ENCODE measurements at places on chromosomes 13 and 19.

DNA sequence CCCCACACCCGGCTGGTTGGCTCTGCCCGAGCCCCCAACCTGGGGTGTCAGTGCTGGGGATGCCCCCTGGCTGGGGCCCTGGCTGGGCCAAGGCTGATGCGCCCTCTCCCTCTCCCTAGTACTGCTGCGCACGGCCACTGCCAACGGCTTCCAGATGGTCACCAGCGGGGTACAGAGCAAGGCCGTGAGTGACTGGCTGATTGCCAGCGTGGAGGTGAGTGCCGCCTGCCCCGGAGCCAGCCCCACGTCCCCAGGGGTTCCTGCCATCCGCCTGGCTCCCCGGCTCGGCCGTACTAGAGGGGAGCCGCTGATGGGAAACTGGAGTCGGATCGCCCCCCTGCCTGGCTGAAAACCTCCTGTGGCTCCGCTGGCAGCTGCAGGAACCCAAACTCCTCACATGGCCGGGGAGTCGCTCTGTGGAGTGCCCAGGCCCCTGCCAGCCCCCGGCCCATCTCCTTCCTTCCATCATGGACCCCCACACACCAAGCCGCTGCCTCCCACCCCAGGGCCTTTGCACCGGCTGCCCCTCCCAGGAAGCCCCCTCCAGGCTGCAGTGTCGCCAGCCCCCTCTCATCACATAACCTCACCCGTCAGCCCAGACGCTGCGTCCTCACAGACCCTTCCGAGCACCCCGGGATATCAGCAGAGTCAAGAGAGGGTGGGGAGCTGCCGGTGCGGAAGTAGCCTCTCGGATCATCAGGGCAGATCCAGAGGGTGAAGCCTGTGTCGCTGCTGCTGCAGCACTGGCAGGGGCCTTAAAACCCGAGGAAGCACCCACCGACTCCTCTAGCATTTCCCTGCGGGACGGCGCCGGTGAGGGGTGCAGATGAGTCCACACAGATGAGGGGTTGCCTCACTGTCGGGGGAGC, 10.6 kb downstream of the NCLN start:
- DNase-seq = peak; percentile 92

GRCh38 chr13:35882722-35883497, 248.3 kb downstream of the DCLK1 start:
- DNase-seq = no peak

- no peak for DNase-seq
These were observed 3.3 kb downstream of the CSNK1G2 start for GRCh38 chr19:1944088-1944915.

DNA sequence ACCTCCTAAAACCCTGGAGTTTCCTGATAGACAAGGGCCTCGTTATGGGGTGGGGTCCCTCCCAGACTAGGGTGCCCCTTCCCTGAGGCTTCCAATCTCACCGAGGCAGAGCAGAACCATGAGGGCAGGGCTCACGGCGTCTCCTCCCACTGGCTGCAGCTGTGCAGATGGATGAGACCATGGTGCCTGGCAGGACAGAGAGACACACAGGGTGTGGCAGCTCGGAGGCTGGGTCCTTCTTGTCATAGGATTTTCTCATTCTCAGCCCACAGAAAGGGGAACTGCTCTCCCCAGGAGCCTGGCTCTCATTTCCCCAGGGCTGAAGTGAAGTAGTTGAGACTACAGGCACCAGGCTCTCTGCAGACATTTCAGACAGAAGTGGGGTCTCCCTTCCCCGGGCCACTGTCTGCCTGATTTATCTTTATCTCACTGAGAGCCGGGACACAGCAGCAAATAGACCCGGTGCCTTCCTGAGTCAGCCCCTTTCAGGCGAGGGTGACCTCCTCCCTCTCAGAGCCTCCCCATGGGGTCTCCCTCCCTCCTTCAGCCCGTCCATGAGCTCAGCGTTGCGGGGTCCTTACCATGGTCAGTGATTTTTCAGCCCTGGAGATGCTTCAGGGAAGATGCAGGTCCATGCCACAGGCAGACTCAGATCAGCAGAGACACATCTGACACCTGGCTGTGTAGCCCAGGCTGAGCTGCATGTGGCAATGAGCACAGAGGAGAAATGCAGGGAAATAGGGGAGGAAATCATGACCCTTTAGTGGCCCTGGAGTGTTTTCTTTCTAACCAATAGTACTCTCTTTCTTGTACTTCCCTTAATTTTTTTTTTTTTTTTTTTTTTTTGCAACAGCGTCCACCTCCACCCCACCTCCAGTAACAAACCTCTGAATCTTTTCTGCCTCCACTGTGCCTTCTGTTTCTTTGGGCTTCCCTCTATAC, at the start of gene LILRA5:
Gene LILRA5, minus strand, starts transcription at position 731 of the 942 bp plus-strand sequence. Its CDS starts 147 bp downstream, at position 584.
- no peak for DNase-seq

DNA sequence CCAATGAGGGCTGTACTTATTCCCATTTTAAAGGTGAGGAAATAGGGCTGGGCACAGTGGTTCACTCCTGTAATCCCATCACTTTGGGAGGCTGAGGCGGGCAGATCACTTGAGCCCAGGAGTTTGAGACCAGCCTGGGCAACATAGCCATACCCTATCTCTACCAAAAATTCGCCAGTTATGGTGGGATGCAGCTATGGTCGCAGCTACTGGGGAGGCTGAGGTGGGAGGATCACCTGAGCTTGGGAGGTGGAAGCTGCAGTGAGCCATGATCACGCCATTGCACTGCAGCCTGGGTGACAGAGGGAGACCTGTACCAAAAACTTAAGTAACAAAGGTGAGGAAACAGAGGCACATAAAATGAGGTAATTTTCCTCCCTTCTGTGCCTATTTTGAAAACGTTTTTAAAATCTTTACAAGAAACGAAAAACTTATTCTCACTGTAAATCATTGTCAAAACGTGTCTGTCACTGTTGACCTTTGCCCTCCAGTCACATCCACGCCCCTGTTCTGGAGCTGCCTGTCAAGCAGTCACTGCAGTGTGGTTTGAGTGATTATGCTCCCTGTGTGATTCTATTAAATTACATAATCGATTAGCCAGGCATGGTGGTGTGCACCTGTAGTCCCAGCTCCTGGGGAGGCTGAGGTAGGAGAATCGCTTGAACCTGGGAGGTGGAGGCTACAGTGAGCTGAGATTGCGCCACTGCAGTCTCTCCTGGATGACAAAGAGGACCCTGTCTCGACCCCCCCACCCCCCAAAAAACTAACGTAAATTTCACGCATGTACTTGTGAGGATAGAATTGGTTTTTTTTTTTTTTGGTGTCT, 12.5 kb downstream of the NOP53 start:
- DNase-seq = no peak

DNA sequence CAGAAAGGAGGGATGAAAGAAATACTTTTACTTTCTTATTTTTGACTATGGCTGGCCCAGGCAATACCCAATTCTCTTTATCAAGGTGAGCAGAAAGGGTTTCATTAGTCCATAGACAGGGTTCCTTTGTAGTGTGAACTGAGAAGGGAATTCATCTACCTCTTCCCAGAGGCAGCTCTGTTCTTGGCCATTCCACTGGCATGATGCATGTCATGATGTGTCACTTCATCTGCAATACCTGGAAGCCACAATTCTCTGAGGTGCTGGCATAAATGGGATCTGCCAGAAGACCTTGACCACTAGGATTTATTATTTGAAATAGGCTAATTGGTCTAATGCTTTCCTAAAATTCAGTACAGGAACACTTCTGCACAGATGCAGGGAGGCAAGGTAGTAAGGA, 542.8 kb downstream of the RFC3 start:
- DNase-seq = no peak

DNA sequence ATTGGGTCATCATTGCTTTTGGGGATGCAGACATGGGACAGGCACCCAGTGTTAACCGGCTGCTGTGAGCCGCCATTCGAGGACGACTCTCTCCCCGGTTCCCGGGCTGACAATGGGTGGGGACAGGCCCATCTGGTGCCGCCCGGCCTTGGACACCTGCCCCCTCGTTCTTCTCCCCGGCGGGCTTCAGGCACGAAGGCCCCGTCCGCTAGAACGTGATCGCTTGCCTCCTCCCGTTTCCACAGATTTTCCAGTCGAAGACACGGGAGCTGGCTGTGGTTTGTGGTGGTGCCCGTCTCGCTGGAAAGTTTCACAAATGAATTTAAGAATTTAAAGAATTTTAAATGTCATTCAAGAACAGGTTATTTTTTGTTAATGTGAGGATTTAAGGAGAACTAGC, 2.0 kb downstream of the PALM start:
- peak; percentile 41 for DNase-seq

DNA sequence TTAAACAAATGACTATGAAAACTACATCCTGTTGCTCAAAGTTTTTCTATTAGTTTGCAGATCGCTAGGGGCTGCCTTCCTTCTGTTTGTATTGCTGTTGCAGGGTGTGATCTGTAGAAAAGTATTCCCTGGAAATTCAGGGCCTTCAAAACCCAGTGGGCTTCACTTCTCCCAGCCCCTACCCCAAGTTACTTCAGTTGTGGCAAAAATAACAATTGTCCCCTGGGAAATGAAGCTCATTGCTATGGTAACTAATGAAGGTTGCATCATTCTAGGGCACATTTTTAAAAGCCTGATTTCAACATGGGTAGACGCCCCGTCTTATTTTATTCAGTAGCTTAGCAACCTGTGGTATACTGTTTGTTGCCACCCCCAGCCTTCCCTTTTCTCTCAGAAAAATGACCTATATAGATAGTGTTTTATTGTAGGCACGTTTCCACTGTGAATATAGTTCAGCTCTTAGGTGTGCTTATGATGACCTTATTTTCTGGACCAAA, 60.9 kb downstream of the WDFY2 start:
- peak; percentile 18 for DNase-seq

- no peak for DNase-seq
These were observed 73.8 kb downstream of the GADD45B start for GRCh38 chr19:2549701-2550191.

DNA sequence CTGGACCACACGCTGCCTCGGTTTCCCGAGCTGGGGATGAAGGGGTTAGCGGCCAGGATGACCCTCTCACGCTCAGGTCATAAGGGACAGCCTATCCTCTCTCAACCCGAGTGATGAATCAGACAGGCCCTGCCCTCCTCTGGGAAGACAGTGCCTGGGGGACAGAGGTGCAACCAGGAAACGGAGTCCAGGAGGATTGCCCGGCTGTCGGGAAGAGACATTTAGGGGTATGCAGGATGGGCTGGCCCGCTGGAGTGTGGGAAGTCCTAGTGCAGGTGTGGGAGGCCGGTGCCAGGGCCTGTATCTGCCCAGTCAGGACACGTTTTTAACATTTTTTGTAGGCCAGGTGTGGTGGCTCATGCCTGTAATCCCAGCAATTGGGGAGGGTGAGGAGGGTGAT, 8.3 kb downstream of the LSM7 start:
- DNase-seq = no peak

- no peak for DNase-seq
These were observed 446.0 kb downstream of the PCDH20 start for GRCh38 chr13:60969656-60970055.

GRCh38 chr19:5993648-5994358, 15.9 kb upstream of the RANBP3 start:
- DNase-seq = no peak

GRCh38 chr19:16112778-16113177, 1.1 kb downstream of the RAB8A start:
- no peak for DNase-seq

DNA sequence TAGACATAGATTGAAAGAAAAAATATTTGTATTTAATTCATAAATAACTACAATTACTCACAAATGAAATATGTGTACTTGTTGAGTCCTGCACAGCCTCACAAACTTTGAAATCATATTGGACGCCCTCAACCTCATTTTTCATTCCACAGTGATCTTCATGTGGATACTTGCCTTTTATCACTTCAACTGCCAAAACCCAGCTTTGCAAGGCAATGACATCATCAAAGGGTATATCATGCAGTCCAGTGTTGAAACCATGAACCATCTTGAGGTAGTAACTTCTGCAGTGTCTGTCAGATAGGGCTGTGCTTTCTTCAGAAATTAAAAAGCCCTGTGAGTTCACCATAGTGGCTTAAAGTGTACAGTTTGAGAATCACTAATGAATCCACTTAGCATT, 82.2 kb downstream of the HS6ST3 start:
- DNase-seq = no peak

DNA sequence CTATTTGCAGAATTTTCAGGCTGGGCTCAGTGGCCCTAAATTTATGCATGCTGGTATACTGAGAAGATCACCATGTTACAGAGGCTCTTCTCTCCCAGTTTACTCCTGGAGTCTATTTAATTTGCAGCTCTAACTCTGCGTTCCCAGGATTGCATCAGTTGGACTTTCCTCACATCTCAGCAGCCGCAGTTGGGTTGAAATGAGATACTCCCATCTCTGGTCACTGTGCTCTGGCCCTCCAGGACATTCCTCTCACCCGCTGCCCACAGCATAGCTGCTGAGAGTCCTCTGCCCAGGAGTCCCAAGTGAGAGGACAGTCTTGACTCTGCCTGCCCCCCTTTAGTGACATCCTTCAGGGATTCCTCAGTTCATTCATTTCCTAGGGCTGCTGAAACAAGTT, 150.9 kb downstream of the LACC1 start:
- no peak for DNase-seq

- DNase-seq = no peak
These were observed 36.1 kb upstream of the KLF2 start for GRCh38 chr19:16288544-16288943.

- peak; percentile 34 for DNase-seq
These were observed 468 bp downstream of the STX10 start for GRCh38 chr19:13149628-13150186.

- DNase-seq = no peak
These were observed 37.8 kb upstream of the TFDP1 start for GRCh38 chr13:113546571-113547237.

GRCh38 chr13:85314686-85315085, 484.5 kb downstream of the SLITRK6 start:
- no peak for DNase-seq

- no peak for DNase-seq
These were observed 4.7 kb upstream of the PTGIR start for GRCh38 chr19:46629546-46630025.

DNA sequence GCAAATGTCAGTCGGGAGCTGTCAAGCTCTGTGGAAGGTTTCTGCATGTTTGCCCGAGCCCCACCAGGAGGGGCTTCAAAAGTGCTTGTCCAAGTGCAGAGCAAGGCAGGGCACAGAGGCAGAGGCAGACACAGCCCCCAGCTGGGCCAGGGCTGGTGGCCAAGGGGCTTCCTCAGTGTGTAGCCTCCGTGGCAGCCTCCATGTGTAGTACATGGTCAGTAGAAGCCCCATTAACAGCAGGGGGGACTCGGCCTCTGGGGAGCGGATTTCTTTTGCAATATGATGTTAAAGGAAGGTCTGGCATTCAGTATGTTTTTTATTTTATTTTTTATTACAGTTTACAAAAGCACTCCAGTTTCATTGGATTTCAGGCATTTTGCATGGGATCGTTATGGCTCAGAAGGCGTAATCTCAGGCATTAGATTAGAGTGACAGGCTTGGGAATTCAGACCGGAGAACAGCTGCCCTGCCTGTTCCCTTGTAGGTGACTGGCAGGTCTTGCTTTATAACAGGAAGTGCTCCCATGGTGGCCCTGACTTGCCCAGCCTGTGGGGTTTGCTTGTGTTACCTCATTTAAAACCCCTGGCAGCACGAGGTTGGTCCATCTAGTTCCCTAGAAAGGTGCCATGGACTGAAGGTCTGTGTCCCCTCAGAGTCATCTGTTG, 129.2 kb downstream of the KDM4B start:
- DNase-seq = no peak
